ENCODE measurements at places on chromosomes 16 and 17.

DNA sequence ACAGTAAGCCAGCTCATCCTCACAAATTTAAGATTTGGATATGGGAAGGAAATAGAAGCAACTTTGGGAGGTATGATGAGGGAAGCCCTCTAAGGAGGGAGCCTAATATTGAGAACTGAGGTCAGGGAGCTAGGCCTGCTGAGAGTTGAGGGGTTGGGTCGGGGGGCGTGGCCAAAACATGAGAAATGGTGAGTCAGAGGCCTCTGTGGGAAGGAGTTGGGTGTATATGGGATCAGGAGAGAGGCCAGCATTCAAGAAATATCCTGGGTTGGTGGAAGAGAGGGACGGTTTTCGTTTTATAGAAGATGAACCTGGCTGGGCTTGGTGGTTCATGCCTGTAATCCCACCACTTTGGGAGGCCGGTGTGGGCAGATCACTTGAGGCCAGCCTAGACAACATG is 48.4 kb downstream of the CLEC16A start:
- no peak for DNase-seq

GRCh38 chr17:3882276-3882675 is 10.6 kb downstream of the CAMKK1 start:
- no peak for DNase-seq

DNA sequence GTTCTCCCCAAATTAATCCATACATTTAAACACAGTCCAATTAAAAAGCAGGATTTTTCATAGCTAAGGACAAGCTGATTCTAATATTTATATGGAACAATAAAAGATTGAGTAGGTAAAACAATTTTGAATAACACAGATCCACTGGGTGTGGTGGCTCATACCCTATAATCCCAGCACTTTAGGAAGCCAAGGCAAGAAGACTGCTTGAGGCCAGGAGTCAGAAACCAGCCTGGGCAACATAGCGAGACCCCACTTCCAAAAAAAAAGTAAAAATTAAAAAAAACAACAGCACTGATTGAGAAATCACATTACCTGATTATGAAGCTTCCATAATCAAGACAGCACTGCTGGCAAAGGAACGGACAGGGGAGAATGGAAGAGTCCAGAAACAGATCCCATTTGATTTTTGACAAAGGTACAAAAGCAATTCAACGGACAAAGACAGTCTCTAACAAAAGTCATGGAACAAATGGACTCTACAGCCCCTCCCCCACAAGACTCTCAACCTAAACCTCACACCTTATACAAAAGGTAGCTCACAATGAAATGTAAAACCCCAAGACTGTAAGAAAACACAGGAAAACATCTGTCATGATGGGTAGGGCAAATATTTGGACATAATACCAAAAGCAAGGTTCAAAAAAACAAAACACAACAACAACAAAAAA is 17.9 kb downstream of the USP7 start:
- DNase-seq: no peak

DNA sequence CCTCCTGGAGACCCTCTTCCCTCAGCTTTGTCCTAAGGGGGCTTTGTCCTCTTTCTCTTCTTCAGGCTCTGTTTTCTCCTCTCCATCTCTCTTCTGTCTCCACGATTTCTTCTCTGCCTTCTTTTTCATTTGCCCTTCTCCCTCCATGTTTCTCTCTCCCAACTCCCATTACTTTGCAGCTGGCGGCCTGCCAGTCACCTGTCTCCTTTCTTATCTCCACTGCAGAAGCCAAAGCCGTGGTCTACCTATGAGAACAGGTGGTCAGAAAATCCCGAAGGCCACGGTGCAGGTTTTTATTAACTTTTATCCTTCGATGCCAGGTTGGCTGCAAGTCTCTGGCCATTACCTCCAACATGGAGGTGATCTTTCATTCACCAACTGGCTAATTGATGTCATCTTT is 45.1 kb downstream of the FZD2 start:
- DNase-seq: no peak

- DNase-seq: no peak
Observed at GRCh38 chr17:14121952-14122351, 52.6 kb downstream of the COX10 start.

DNA sequence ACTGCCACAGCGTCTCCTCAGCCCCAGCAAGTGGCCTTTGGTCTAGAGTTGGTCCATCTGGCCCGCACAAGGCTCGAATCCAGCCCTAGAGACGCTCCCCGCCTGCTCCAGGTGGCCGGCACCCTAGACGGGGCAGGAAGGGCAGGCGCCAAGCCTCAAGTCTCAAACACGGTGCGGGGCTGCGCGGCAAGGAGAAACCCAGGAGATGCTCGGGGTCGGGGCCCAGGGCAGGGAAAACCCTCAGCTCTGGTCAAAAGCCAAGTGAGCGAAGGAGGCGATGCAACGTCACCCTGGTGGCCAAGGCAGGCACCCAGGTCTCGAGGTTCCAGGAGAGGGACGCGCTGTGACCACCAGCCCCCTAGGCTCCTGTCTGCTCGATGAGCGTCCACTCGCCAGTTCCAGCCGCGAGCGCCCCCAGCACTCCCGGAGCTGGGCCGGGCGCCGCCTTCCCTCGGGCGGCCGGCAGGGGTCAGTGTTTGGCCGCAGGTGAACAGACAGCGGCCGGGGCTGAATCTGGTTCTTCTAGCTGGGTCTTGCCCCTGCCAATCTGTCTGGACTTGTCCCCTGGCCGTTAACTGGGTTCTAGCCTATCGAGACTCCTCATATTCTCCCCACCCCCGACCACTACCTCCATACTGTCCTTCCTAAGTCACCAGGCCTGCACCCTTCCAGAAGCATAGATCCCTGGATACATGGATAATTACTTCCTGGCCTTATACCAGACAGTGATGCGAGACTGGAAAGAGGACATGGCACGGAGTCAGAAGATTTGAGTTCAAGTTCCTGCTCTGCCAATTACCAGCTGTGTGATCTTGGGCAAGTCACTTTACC is 44.0 kb downstream of the PRAC1 start:
- no peak for DNase-seq
